ENCODE measurements at places on chromosomes 1 and 21.

GRCh38 chr1:73820843-73821242, 377.1 kb downstream of the LRRIQ3 start:
- DNase-seq: no peak

GRCh38 chr1:94772230-94772641, 47.9 kb upstream of the SLC44A3 start:
- DNase-seq: peak; percentile 60

DNA sequence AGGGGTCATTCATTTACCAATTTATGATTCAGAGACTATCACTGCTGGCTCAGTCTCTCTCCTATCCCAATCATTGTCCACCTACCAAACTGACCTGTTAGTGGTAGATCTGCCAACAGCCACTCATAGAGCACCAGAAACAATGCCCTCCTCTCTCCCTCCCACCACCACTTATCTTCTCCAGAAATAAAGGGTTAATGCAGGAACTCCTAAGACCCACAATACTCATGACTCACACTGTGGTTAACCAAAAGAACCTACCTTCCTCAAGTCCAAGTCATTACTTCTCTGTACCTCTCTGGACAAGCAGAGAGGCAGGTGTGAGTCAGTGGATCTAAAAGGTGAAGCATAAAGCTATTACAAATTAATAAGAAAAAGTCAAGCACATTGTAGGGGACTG, 40.9 kb upstream of the CAMK1G start:
- DNase-seq: no peak

- DNase-seq: no peak
Observed at GRCh38 chr1:56566994-56567393, 12.4 kb downstream of the PLPP3 start.

DNA sequence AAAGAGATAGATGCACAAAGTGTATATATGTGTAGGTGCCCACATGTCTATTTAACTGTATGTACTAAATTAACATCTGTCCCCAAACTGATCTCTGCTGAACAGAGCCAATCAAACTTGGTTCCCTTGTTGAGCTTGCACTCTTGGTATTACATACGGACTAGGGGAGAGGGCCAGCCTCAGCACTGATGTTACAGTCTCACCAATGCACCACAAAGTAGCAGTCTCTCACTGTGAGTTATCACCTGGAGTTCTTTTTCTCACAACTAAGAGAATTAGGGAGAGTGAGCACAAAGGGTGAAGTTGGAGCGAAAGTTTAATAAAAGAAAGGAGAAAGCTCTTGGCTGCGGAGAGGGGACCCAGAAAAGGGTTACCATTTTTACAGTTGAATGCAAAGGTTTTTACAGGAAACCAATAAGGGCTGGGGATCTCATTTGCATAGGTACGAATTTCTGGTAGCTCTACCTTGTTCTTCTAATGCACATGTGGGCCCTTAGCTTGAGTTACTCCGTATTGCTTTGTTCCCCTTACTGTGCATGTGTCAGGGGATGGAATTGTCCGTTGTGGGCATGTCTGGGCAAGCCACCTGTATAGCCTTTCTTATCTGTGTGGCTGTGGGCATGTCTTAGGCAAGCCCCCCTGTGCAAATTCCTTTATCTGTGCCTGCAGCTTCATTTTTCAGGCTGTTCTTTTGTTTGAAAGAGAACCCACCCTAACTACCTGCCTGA, 13.3 kb upstream of the CHI3L2 start:
- DNase-seq: no peak

DNA sequence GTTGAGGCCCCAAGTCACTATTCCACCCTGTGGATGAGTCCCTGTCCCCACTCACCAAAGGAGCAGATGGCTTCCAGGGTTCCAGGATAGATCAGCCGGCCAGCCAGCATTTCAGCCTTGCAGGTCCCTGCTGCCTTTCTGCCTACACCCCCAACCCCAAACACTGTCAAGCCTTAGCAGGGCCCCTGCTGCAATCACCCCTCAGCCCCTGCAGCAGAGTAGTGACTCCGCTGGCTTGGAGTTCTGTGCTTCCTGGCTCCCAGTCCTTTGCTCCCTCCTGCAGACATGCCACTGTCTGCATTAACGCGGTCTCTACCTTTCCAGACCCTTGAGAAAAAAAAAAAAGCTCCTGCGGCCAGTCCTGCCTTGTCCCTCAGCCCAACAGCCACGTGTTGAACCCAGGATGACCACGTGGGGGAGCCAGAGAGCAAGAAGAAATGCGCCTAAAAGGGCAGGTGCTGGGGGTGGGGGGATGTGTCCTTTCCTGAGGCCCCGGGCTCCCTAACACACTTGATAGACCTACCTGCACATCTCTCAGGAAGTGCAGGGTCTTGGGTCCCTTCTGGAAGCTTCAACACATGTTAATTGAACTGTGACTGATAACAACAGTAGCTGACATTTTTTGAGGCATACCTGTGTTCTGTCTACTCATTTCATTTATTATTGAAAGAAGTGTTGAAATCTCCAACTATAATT, 37.4 kb downstream of the RASSF5 start:
- DNase-seq: peak; percentile 65

DNA sequence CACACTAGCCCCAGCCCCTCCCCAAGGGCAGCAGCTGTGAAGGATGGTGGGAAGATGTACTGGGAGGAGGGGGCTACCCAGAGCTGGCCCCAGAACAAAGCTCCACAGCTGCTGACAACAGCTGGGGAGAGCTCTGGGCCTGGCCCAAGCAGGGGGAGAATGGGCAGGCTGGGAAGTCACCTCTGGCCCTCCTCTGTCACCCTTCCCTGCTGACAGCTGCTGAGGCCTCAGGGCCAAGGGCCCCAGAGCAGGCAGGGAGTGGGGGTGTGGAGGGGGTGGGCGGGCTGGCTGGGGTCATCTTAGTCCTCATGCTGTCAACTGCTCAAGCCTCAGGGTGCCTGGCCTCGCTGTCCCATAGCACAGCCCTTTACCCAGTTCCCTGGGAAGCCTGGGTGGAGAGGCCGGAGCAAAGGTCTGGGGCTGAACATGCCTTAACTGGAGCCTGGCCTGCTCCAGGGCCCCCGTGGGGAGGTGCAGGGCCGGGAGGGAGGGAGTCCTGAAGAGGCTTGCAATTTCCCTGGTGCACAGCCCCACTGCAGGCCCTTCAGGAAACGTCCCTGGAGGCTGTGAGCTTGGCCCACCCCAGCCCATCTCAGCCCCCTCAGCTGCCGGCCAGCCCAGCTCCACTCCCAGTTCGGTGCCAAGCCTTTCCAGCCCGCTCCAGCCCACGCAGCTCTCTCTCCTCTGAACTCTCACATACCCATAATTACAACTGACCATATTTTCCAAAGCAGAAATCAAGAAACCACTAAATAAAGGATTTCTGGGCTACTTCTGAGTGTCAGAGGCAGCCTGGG, 25.7 kb downstream of the HSPG2 start:
- DNase-seq: no peak
